ENCODE measurements at places on chromosomes 2 and 18.

GRCh38 chr2:36058076-36058475 is 297.5 kb upstream of the CRIM1 start:
- DNase-seq: no peak

GRCh38 chr2:74091391-74091790 is 56.3 kb downstream of the BOLA3 start:
- DNase-seq: no peak

- no peak for DNase-seq
Observed at GRCh38 chr2:195319548-195320412, 337.2 kb upstream of the SLC39A10 start.

GRCh38 chr2:231134910-231135655 is 10.2 kb upstream of the HTR2B start:
- DNase-seq: no peak

Data from retinal pigment epithelial cell (primary cell).